ENCODE measurements at places on chromosomes 3 and 15.

- DNase-seq = no peak
Measured at GRCh38 chr3:12809435-12809834, 13.0 kb downstream of the CAND2 start.

GRCh38 chr3:28989646-28990089 lies 291.2 kb upstream of the RBMS3 start:
- no peak for DNase-seq

- no peak for DNase-seq
Measured at GRCh38 chr15:46460431-46461094, 825.7 kb downstream of the SQOR start.

- DNase-seq = no peak
Measured at GRCh38 chr15:88818920-88819319, 15.7 kb downstream of the ACAN start.

GRCh38 chr3:145124900-145125678 lies 1035.9 kb downstream of the PLOD2 start:
- DNase-seq = no peak

DNA sequence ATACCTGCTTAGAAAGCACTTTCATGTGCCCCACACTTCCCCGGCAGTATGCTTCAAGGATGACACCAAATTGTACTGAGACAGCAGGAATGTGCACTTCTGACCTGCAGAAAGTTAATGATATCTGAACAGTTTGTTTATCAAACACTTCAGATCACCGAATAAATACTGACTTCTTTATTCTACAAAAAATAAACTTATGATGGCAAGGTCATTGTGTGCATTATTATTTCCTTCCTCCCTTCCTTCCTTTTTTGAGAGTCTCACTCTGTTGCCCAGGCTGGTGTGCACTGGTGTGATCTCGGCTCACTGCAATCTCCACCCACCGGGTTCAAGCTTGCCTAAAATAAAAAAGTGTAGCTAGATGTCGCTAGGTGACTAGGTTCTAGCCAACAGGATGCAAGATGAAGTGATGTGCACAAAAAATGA lies 80.3 kb downstream of the FAIM start:
- DNase-seq = no peak

DNA sequence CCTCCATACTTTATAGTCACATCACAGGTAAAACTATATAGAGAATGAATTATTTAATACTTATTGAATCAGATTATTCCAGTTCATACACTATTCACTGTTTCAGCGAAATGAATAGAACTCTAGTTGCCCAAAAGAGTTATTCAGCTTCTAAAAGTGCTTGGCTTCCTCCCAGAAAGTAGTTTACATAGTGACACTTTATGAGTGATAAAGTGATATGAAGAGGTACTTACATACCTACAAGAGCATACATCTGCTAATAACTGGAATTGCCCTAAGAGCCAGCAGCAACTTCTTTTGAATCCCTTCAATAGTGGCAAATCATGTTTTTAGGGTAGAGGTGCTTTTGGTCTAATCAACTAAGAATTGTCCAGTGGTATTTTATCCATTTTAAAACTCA lies 635.1 kb upstream of the AGTR1 start:
- no peak for DNase-seq

DNA sequence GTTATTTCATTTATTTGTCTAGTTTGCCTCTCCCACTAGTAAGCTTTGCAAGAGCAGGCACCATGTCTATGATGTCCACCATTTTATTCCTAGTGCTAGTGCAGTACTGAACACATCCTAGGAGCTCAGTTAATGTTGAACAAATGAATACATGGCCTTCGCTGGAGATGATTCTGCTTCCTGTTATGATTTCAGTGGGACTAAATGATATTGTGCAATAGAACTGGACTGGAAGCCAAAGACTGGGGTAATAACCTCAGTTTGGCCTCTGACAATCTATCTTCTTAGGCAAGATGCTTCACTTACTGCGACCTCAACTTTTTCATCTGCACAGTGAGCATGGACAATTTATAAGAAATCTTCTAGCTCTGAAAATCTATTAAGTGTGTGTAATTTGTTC lies 191.3 kb downstream of the ADAMTSL3 start:
- no peak for DNase-seq

DNA sequence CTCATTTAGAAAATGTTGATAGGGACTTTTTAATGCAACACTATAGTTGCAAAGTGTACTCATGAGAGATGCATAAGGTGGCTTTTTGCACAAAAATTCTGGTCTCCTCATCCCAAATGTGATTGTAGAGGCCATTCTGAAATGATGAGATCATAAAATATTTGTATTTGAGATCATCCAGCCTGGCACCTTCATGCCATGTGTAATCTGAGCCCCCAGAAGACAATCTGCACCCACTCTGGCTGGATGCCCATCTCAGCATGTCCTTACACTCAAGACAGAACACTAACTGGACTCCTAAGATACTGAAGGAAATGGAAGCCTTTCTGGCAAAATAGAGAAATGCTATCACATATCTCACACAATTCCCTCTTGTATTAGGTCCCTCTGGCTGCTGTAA lies 49.2 kb downstream of the SLC7A14 start:
- DNase-seq = no peak

DNA sequence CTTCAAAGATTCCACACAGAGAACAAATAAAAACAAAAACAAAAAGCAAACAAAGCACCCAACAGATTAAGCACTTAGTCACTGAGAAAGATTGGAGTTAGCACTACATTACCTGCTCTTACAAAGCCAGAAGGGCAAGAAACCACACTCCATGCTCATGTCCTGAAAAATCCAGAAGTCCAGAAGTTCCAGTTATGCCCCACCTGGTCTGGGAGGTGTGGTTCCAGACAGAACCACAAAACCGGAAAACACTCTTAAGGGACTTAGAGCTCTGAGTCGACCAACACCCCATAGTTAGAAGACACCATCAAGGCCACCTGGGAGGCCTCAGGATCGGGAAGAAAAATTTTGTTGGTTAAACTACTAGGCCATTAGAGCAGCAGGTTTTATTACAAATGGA lies 88.9 kb downstream of the TNIK start:
- no peak for DNase-seq

Data from left ventricle myocardium inferior (tissue), 1 donor.